ENCODE measurements at places on chromosomes 2 and 18. TPM values are rescaled to one million over a fixed set of nuclear protein-coding genes. Genes with fewer than 3 reads are reported as not detected.
A peak's percentile ranks its signal among the peaks of the same experiment; 100 is the strongest.

- peak; percentile 66 for DNase-seq
Observed at GRCh38 chr2:219629976-219630695, 2.7 kb downstream of the SLC4A3 start.

- DNase-seq: no peak
Observed at GRCh38 chr2:64312622-64313397, 141.2 kb upstream of the LGALSL start.

- no peak for DNase-seq
Observed at GRCh38 chr2:69977186-69977585, 15.8 kb upstream of the ASPRV1 start.

GRCh38 chr2:224799691-224800090, 83.5 kb upstream of the CCDC195 start:
- no peak for DNase-seq

The CEP68 gene
- total RNA-seq: 12.6 TPM

The GNLY gene
- total RNA-seq: 0.52 TPM
